ENCODE measurements at places on chromosomes 7 and 10.
A peak's percentile ranks its signal among the peaks of the same experiment; 100 is the strongest.

DNA sequence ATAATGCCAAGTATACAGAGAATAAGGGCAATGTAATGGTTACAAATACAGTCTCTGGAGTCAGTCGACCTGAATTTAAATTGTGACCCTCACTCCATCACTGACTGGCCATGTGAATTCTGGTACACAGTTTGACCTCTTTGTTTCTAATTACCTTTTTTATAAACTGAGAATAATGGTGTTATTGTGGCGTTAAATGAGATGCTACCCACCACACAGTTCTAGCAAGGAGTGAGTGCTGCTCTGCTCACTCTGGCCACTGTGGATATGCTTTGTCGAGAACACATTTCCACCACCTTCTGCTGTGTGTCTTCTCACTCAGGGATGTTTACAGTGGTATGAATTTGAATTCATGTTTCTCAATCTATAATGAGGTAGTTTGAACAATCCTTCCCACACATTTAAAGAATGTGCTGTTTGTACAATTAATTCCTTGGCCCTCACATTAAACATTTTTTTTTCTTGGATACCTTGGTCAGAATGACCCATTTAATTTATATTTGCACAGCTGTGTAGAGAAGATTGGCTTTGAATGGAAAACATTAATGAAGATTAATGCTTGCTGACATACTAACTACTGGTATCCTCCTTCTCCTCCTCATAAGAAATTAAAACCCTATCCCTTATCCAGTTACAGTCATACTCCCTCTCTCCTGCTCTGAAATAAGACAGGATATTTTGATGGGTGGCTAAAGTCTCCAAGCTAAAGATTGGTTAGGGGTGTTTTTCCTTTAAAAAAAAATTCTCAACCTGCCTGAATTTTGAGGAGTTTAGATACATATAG, 42.4 kb downstream of the PLCE1 start:
- no peak for DNase-seq

DNA sequence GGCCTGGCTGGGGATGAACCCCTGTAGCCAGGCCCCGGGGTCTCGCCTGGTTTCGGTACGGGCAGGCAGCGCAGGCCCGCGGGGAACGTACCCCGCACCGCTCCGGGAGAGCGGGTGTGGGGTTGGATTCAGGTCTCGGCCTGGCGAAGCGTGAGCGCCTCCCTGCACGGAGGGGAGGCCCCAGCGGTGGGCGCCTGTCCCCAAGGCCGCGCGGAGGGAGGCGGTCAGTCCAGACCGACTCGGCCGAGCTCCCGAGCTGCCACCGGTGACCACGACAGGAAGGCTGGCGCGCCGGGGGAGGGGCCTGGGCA, 378 bp upstream of the INPP5F start:
- DNase-seq = no peak

DNA sequence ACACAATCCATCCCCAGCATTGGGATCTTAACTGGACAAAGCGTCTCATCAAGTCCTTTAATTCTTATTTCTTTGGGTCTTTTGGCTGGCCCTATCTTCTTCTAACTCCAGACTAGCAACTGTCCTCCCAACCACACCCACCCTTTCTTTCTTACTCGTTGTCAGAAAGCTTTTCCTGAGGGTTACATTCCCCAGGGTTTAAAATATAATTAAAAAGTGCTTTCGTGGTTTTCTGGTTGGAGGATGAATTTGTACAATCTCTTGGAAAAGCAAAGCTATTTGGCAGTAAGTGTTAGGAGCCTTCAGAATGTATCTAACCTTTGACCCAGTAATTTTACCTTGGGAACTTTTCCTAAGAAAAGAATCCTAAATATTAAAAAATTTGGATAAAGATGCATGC, 10.4 kb upstream of the ITGB8 start:
- no peak for DNase-seq

DNA sequence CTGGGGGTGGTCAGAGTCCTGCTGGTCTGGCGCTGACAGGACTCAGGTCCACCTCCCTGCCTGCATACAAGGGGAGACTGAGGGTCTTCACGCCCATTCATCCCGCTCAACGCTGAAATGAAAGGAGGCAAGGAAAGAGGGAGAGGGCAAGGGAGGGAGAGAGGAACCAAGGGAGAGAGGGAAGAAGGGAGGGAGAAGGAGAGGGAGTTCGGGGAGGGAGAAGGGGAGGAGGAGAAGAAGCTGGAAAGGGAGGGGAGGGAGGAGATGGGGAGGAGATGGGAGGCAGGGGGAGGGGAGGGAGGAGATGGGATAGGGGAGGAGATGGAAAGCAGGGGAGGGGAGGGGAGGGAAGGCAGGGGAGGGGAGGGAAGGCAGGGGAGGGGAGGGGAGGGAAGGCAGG, 69.4 kb upstream of the INPP5A start:
- DNase-seq = no peak

- no peak for DNase-seq
Measured at GRCh38 chr7:50502947-50503346, 52.8 kb upstream of the FIGNL1 start.

GRCh38 chr7:127844165-127844564, 187.1 kb downstream of the LRRC4 start:
- no peak for DNase-seq

- DNase-seq = peak; percentile 54
Measured at GRCh38 chr7:95478272-95479037, 7.3 kb upstream of the ASB4 start.

GRCh38 chr10:22285130-22285529, 31.1 kb upstream of the COMMD3 start:
- no peak for DNase-seq

- DNase-seq = no peak
Measured at GRCh38 chr10:26798298-26798697, 62.5 kb downstream of the ABI1 start.

DNA sequence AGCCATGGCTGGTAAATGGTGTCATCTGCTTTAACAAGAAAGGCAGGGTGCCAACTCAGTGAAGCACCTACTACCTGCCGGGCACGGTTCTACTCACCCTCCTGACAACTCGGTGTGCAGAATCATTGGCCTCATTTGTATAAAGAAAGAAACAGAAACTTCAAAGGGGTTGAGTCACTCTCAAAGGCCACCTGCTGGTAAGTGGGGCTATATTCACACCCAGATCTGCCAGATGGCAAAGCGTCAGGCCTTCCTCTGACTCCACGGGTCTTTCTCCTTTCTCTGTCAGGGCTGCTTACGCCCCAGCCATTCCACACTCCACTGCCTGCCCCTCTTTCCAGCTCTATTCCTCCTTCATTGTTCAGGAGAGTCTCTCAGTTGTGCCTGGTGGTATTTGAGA, 309.2 kb downstream of the GFRA1 start:
- DNase-seq = peak; percentile 7

- DNase-seq = no peak
Measured at GRCh38 chr10:43316988-43317387, 50.1 kb upstream of the RASGEF1A start.

Measured in hematopoietic multipotent progenitor cell treated with erythropoietin and hydrocortisone succinate and interleukin-3 and kit ligand, for 4 days (in vitro differentiated cells).